ENCODE measurements at places on chromosomes 2 and 18.

DNA sequence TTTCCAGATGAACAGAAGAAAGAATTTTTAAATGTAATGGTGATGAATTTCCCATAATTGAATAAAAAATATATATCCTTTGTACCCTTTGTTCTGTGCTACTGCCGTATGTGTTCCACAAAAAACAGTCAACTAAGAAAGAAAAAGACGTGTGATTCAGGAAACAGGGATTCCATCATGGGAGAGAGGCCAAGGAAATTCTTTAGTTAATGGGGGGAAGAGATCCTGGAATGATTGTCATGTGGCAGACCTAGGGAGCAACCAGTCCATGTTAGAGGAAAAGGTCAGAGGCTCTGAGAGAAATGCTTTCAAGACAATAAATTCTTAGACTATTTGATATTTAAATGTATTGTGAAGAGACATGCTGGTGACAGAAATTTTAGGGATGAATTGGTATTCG is 76.6 kb downstream of the CPO start:
- no peaks in the 10 kb centered on the region for H3K4me1 ChIP-seq
- no peak overlapping the region for H3K4me3 ChIP-seq
- no peak for DNase-seq
- H3K27me3 ChIP-seq = no peaks in the 10 kb centered on the region

DNA sequence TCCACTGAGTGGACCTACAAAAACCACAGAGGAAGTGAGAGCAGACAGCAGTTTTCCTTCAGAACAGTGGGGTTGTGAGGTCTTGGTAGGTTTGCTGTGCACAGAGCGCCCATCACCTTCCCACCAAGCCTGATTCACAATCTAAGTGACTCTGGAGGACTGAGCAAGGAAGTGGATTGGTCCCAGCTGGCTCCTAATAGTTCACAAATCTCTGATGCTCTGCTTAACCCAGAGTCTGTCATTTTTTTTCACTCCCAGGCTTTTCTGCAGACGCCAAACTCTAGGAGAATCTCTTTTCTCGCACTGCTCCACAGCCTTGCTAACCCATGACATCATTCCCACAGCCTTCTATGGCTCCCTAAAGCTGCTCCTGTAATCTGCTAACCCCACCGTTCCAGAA is 280.4 kb downstream of the C1D start:
- H3K27me3 ChIP-seq = no peaks in the 10 kb centered on the region
- DNase-seq = no peak
- H3K36me3 ChIP-seq = no peaks in the 10 kb centered on the region
- H3K27ac ChIP-seq = no peak overlapping the region
- H3K4me3 ChIP-seq = no peak overlapping the region
- H3K4me1 ChIP-seq = peaks cover 30% of the 10 kb centered on the region

- no peak overlapping the region for H3K27ac ChIP-seq
- no peaks in the 10 kb centered on the region for H3K27me3 ChIP-seq
- H3K4me3 ChIP-seq = no peak overlapping the region
- DNase-seq = no peak
- H3K36me3 ChIP-seq = no peaks in the 10 kb centered on the region
These were observed 130.2 kb downstream of the RGPD3 start for GRCh38 chr2:106338043-106338442.

GRCh38 chr2:285531-285930 is 2.4 kb downstream of the ALKAL2 start:
- no peak overlapping the region for H3K4me3 ChIP-seq
- no peaks in the 10 kb centered on the region for H3K36me3 ChIP-seq
- no peaks in the 10 kb centered on the region for H3K4me1 ChIP-seq
- no peak overlapping the region for H3K27ac ChIP-seq

DNA sequence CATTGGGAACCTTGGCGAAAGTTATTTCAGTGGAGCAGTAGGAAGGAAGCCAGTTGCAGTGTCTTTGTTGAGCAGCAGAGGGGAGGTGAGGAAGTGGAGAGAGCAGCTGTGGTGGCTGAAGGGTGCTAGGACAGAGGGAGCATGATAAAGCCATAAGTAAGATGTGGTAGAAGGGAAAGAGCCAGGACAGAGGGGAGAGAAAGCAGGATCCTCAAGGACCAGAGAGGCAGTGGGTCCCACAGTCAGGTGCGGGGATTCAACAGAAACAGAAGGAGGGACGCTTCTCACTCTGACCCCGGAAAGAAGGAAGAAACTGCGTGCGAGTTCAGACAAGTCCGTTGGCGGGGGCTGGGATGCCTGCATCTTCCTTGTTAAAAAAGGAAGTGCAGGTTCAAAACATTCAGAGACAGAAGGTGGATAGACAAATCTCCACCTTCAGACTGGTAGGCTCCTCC is at the start of gene CXCR2:
TSS of gene CXCR2 (plus strand) at position 403 of the 455 bp plus-strand sequence. CDS start 8,774 bp downstream, outside the sequence.
- H3K4me3 ChIP-seq = no peak within 1 kb of the TSS
- H3K36me3 ChIP-seq = no peaks in the 10 kb centered on the region
- DNase-seq = no peak
- H3K27me3 ChIP-seq = no peaks in the 10 kb centered on the region
- no peaks in the 10 kb centered on the region for H3K4me1 ChIP-seq
- no peak within 1 kb of the TSS for H3K27ac ChIP-seq

GRCh38 chr2:126655500-126656430 is at the start of gene GYPC:
Gene GYPC (plus strand): TSS chr2:126656158. CDS start chr2:126656264, 106 bp downstream.
- H3K4me3 ChIP-seq = peak within 1 kb of the TSS; percentile 96
- peak; percentile 77 for DNase-seq
- H3K4me1 ChIP-seq = peaks cover 46% of the 10 kb centered on the region
- no peaks in the 10 kb centered on the region for H3K36me3 ChIP-seq
- no peaks in the 10 kb centered on the region for H3K27me3 ChIP-seq

- H3K4me1 ChIP-seq = no peaks in the 10 kb centered on the region
- H3K36me3 ChIP-seq = no peaks in the 10 kb centered on the region
These were observed 103.2 kb downstream of the CTIF start for GRCh38 chr18:48641981-48642380.

DNA sequence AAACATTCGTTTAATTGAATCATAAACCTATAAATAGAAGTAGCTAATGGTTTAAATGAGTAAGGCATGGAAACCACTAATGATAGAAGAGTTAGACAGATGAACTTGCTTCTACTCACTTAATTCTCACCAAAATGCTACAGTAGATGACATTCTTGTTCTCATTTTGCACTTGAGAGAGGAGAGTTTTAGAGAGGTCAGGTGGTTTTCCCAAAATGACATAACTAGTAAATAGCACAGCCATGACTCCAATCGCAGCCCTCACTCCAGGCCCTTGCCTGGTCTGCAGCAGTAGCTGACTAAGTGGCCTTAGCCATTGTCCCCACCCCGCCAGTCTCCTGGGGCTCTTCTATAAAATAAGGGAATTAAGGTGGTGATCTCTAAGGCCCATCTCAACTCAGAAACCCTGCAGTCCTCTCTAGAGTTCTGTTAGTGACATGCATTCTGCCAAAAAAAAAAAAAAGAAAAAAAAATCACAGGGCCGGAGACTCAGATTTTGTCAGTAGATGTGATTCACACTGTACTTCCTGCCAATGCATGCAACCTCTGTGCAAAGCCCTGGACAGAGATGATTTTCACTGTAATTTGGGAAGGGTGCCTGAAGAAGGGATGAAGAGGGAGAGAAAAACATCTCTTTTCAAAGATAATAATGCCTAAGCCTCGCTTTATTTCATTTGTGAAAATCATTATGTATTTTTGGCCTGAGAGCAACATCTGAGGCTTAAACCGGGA is 221.8 kb downstream of the ANAPC1 start:
- no peak overlapping the region for H3K4me3 ChIP-seq
- DNase-seq = no peak
- H3K36me3 ChIP-seq = no peaks in the 10 kb centered on the region
- H3K4me1 ChIP-seq = peaks cover 14% of the 10 kb centered on the region
- H3K27ac ChIP-seq = no peak overlapping the region

DNA sequence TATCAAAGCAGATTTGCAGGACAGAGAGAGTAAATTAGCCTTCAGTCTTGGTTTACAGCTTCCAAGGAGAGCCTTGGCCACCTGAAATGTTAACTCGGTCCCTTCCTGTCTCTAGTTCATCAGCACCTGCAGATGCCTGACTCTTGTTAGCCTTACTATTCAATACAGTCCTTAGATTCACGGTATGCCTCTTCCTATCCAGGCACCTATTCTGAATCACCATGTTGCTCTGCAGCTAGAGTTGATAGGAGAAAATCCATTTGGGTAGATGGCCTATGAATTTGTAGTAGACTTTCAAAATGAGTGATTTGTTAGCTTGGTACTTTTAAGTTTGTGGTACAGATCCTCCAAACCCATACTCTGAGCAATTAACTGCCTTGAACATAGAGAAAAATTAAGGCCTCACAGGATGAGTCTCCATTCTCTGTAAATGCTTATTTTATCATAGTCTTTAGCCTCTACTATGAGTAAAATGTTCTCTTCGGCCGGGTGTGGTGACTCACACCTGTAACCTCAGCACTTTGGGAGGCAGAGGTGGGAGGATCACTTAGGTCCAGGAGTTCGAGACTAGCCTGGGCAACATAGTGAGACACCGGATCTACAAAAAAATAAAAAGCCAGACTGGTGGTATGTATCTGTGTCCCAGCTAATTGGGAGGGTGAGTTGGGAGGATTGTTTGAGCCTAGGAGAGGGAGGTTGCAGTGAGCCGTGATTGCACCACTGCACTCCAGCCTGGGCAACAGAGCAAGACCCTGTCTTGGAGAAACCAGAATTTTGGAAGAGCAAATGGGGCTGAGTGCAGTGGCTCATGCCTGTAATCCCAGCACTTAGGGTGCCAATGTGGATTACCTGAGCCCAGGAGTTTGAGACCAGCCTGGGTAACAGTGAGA is 32.9 kb downstream of the PTCD3 start:
- peaks cover 85% of the 10 kb centered on the region for H3K36me3 ChIP-seq
- H3K4me1 ChIP-seq = no peaks in the 10 kb centered on the region
- H3K27me3 ChIP-seq = no peaks in the 10 kb centered on the region
- DNase-seq = no peak
- no peak overlapping the region for H3K27ac ChIP-seq

GRCh38 chr2:216774180-216774579 is 78.8 kb upstream of the IGFBP5 start:
- H3K27ac ChIP-seq = no peak overlapping the region
- H3K36me3 ChIP-seq = no peaks in the 10 kb centered on the region
- DNase-seq = no peak

DNA sequence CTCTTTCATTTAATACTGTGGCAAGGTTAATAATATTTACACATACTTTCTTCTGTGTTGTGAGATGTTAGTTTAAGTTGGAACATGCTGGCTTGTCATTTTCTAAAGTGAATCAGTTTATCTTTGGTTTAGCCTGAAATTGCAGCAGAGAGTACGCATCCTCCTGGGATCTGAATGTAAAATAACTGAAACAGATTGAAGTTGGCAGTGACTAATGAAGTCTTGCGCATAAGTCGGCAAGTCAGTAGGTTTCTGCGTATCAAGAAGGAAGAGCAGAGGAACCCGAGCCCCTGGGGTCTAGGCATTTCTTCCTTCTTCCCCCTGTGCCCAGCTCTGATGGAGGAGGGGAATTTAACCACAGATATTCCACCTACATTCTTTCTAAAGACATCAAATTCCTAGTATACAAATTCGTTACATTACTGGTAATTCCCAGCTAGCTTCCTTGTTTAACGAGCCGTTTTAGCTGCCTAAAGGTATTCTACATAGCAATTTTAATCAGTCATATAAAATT is 392.1 kb upstream of the RAB12 start:
- no peak overlapping the region for H3K4me3 ChIP-seq
- H3K4me1 ChIP-seq = no peaks in the 10 kb centered on the region
- DNase-seq = no peak

DNA sequence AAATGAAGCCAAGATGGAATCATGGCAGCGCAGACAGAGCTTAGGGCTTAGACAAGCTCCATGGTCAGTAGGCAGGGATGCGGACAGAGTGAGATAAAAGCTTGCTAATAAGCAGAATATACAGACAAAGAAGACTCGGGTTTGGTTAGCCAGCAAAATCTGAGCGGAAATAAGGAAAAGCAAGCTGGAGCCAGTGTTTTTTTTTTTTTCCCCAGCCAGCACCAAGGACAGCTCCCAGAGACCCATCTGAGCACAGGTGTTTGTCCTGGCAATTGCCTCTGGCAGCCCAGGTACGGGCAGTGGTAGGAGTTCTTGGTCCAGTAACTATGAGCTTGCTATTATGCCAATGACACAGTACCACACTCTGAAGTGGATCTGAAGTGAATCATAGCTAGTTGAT is 187.6 kb downstream of the ADCYAP1 start:
- H3K4me3 ChIP-seq = no peak overlapping the region
- H3K4me1 ChIP-seq = no peaks in the 10 kb centered on the region
- H3K27me3 ChIP-seq = no peaks in the 10 kb centered on the region
- no peak overlapping the region for H3K27ac ChIP-seq

DNA sequence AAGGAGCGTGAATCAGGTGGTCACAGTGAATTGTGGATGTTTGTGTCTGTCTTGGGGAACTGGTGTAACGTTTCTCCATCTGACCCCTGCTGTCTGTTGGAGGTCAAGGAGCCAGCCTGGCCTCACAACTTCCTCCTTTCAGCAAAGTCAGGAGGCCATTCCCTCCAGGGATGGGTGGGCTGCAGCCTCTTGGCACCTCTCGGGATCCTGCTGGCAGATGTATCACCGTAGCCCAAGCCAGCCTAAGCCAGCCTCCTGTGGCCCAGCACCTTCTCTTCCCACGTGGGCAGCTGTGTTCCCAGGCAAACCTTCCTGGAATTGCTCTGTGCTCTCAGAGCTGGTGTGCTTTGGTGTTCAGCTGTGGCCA is 30.5 kb downstream of the HPCAL1 start:
- H3K27ac ChIP-seq = no peak overlapping the region
- H3K4me1 ChIP-seq = peaks cover 24% of the 10 kb centered on the region
- H3K4me3 ChIP-seq = no peak overlapping the region

GRCh38 chr2:151904807-151905206 is 76.6 kb upstream of the ARL5A start:
- peaks cover 9% of the 10 kb centered on the region for H3K4me1 ChIP-seq
- no peaks in the 10 kb centered on the region for H3K27me3 ChIP-seq
- no peak overlapping the region for H3K4me3 ChIP-seq
- H3K36me3 ChIP-seq = no peaks in the 10 kb centered on the region

GRCh38 chr18:73199151-73199550 is 331.4 kb upstream of the NETO1 start:
- no peak for DNase-seq
- H3K4me1 ChIP-seq = no peaks in the 10 kb centered on the region
- H3K27me3 ChIP-seq = no peaks in the 10 kb centered on the region
- H3K4me3 ChIP-seq = no peak overlapping the region
- no peaks in the 10 kb centered on the region for H3K36me3 ChIP-seq

Measured in Karpas-422 (cell line).